SJCRH30 (cell line): ENCODE measurements at places on chromosomes 1 and 21.

- no peak for DNase-seq
Measured at GRCh38 chr1:195804547-195804946, 803.7 kb downstream of the KCNT2 start.

GRCh38 chr1:200708769-200709168, 29.9 kb upstream of the CAMSAP2 start:
- DNase-seq: no peak

GRCh38 chr1:84155517-84155916, 11.4 kb downstream of the PRKACB start:
- no peak for DNase-seq

GRCh38 chr1:220189750-220190347, 82.4 kb downstream of the RAB3GAP2 start:
- DNase-seq: no peak

- DNase-seq: no peak
Measured at GRCh38 chr1:74334147-74334546, 99.0 kb downstream of the TNNI3K start.

DNA sequence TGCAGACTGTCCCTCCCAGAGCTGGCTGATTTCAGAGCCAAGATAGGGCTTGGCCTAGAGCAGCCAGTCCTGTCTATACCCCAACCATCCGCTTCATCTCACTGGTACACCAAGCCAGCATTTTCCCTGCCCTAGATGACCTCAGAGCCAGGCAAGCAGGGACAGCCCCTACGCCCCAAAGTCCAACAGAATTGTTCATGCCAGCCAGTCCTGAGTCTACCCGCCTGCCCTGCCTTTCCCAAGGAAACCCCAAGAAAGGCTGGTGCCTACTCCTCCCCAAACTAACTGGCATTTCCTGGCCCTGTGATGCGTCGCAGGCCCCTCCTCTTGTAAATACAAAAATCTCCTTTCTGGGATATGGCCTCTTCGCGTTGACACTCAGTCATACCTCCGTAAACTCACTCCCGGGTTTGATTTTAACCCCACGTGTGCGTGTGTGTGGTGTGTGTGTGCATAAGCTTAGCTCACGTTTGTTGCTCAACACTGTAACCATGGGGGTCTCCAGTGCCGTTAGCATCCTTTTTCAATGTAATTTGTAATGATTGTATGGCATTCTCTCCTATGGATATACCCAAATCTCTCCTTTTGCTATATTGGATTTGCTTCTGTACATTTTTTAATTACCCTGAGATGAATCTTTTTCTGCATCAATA, 75.3 kb downstream of the SIK1 start:
- DNase-seq: no peak

GRCh38 chr21:23740463-23740862, 1866.8 kb downstream of the MRPL39 start:
- no peak for DNase-seq

GRCh38 chr21:28311411-28312190, 681.1 kb downstream of the LTN1 start:
- DNase-seq: no peak

DNA sequence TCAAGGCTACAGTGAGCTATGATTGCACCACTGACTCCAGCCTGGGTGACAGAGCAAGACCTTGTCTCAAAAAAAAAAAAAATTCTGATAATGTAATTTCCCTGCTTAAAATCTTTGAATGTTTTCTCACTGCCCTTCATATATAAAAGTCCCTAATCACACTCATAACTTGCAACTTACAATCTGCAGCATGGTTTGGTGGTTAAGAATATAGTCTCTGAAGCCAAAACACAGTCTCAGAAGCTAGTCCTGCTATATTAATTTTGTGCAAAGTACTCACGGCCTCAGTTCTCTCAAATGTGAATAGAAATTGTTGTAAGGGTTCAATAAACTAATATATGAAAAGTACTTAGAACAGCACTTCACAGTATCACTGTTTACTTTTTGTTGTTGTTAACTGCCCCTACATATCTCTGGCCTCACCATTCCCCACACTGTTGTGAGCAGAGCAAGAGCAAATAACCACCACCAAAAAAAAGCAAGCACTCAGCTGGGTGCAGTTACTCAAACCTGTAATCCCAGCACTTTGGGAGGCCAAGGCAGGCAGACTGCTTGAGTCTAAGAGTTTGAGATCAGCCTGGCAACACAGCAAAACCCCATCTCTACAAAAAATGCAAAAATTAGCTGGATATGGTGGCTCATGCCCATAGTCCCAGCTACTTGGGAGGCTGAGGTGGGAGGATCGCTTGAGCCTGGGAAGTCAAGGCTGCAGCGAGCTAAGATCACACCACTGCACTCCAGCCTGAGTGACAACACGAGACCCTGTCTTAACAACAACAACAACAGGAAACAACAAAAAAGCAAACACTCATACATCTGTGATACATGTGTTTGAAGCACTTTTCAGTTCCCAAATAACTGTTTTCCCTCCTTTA, 22.4 kb downstream of the ASH1L start:
- DNase-seq: no peak

GRCh38 chr21:32256873-32257620, 21.8 kb downstream of the MIS18A start:
- DNase-seq: peak; percentile 90

DNA sequence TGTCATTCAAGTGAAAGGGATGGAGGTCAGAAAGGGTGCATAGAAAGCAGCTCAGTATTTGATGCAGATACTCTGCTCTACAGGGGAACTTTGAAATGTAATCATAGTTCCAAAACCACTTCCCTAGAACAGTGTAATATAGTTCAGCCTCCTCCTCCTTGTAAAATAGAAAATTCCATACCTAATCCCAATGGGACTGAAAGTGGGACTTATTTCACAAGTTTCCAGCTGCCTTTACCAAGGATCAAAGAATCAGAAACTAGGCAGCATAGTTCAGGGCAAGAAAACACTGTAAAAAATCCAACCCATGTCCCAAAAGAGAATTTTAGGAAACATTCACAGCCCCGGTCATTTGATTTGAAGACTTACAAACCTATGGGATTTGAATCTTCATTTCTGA, 8.1 kb upstream of the TMCO2 start:
- DNase-seq: no peak

DNA sequence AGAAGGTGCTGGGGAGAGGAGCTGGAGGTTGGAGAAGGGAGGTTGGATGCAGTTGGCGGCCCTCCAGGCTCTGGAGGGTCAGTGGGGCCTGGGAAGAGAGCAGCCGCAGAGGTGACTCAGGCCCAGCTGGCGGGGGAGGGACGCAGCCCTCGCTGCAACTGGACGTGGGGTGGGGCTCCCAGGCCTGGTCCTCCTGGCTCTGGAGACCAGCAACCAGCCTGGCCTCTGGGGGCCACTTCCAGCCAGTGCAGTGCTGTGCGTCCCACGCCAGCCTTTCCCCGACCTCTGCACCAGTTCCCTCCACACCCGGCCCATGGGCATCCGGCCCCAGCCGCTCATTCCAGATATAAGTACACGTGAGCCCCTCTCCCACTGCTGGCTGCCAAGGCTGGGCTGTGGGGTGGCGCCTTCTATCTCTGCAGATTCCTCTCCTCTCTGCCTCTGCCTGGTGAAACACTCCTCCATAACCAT, 38.0 kb upstream of the COL18A1 start:
- DNase-seq: peak; percentile 70

DNA sequence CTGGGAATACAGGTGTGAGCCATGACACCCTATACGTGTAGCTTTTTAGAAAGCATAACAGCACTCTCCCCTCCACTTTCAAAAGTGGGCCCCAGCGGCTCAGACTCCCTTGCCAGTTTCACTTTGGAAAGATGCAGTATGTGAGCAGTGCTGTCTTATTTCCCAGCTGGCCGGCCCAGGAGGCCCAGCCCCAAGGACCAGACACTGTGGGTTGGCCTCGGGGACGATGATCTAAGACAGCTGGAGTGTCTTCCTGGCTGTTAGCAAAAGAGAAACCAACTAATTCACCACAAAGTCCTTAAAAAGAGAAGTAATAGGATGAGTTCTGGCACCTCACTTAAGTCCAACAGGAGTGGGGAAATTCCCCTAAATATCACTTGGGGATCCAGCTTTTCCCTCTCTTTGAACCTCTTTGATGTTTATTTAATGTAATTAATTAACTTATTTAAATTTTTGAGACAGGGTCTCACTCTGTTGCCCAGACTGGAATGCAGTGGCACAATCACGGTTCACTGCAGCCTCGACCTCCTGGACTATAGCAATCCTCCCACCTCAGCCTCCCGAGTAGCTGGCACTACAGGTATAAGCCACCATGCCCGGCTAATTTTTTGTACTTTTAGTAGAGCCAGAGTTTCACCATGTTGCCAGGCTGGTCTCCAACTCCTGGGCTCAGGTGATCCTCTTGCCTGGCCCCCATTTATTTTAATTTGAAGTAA, 17.6 kb upstream of the CLIC4 start:
- DNase-seq: peak; percentile 72

GRCh38 chr1:93701629-93702028, 20.0 kb upstream of the BCAR3 start:
- peak; percentile 49 for DNase-seq

GRCh38 chr21:17501107-17502006, 11.5 kb upstream of the CXADR start:
- no peak for DNase-seq

DNA sequence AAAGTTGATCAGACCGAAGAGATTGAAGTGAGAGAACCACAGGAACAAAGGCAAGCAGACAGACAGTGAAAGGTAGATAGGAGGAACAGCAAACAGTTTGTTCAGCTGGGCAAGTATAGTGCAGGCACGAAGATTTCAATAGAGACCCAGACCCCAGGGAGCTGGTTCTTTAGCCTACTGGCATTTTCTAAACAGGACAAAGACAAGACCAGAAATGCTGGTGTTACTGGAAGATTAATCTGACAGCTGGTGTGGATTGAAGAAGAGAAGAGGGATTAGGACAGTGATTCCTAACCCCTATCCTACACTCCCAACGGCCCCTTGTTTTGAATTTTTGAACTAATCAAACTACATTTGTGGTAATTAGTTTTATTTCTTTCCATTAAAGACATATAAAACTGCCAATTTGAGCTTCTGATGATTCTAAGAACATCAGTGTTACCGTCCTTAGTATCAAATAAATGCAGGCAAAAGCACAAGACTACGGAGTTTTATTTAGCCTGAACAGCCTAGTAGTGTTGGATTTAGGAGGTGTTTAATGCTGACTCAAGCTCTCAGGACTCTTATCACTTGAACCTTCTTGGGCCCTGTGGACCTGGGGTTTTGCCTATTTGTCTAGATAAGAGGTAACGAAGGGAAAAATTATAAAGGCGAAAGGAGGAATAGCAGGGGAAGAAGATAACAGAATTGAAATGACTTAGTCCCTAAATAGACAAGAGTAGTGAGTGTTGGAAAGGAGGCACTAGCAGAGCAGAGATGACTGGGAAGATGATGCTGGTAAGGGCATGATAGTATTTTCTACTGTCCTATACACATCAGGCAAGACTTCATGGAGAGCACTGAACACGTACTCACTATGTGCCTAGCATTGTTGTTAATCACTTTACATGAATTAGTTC, 2.0 kb downstream of the NPL start:
- DNase-seq: no peak

- DNase-seq: no peak
Measured at GRCh38 chr1:240813720-240814119, 201.8 kb upstream of the GREM2 start.

DNA sequence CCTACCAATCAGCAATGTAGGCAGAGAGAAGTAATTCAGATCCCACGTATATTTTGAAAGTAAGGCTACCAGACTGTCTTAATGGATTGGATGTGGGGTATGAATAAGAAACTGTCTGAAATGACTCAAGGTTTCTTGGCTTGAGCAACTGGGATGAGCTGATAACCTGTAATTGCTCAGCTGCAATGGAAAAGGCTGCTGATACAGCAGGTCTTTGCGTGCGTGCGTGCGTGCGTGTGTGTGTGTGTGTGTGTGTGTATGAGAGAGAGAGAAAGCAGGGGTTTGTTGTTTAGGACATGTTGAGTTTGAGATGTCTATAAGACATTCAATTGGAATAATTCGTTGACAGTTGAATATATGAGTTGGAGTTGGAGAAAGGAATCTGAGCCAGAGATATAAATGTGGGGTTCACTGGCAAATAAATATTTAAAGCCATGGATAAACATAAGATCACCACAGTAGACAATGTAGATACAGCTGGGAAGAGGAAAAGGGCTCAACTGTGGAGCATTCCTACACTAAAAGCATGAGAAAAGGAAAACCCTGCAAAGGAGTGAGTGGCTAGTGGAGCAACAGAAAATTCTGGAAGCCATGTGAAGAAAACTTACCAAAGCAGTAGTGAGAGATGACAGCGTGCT, 72.9 kb downstream of the UCHL5 start:
- DNase-seq: no peak

GRCh38 chr1:224343679-224344078, 13.0 kb upstream of the CNIH4 start:
- no peak for DNase-seq

DNA sequence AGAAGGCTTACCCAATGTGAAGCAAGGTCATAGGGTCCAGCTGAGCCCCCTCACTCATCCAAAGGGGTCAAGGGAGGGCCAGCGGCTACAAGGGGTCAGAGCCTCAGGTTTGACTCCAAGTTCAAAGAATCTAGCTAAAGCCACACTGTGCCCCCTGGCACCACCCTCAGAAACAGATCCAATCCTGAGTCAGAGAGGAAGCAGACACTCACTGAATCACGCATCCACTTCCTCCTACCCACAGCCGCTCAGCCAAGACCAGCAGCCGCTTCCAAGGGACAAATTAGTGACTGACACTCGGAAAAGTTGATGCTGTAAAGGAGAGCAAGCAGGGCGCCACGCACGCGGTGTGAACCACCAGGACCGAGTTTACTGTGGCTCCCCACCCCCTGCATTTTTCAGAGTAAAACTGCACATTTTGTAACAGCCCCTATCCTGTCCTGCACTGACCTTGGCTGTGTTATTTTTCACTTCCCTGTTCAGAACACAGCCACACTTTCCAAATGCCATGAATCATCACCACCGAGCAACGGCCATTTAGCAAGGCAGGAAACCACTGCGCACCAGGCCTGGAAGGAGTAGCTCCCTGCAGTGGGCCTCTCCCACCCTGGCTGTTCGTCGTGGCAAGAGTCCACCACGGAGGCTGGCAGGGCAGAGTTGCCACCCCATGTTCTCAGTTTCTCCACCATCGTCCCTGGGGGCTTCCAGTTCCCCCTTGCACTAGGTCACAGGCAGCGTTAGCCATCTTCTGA, 147.8 kb downstream of the TOMM20 start:
- DNase-seq: peak; percentile 36

DNA sequence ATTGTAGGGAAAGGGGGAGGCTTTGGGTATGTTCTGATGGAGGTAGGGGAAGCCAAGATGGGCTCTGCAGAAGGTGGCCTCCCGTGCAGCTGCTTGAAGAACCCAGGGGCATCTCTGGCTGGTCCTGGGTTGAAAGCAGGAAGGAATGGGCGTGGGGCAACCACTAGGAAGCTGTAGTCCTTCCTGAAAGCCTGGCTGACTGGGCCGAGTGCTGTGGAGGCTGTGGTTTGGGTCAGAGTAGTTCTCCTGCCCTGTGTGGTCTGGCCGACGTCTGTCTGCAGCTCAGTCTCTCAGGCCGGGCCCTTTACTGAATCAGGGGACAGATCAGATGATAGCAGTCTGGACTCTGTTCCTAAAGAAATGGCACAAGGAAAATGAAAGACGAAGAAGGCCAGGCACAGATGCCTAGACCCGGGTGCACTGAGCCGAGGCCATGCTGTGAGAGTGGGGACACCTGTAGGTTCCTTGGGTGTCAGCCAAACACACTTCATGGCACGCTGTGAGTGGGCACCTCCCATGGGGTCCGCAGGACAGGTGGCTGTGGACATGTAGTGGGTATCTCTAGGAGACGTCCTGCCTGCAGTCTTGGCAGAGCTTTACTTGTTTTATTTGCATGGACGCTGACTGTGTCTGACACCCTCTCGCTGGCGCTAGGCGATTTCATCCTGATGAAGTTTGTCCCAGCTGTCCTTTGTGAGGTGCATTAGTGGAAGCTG, 87.0 kb downstream of the POFUT2 start:
- no peak for DNase-seq

- no peak for DNase-seq
Measured at GRCh38 chr1:159015440-159015909, 5.8 kb downstream of the IFI16 start.
